ENCODE measurements at places on chromosomes 1 and 21.
A peak's percentile ranks its signal among the peaks of the same experiment; 100 is the strongest.

DNA sequence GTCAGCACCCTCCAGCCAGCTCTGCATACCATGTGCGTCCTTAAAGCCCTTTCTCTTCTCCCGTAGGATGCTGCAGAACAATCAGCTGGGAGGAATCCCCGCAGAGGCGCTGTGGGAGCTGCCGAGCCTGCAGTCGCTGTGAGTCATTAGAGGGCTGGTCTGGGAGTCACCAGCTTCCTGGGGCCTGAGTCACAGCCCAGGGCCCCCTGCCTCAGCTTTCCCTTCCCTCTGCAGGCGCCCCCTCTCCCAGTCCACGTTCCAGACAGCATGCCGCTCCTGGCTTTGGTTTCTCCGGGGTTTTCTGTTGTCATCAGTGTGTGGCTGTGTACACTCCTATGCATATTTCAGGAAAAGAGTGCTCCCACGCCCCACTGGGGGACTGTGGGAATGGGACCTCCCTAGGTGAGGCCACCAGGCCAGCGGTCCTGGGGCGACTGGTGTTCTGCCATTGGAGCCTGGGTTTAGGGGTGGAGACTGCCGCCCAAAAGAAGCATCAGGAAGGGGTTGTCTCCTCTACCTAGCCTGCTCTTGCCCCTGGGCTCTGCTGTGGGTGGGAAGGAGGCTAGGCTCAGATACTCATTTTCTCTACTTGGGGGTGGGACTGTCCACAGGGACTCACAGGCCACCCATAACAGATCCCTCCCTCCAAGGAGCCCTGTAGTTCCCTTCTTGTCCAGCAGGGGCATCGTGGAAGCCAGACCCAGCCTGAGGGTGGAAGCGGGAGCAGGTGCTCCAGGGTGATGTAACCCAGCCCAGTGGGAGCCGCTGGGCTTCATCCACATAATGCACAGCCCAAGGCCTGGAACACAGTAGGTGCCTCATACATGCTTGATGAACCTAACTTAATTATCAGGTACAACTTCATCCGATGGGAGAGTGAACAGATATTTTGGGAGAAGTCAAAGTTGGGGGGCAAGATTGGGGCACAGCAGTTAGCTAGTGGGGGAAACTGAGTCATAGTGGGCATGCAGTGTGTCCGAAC is 42.5 kb downstream of the LGR6 start:
- DNase-seq, result peak; percentile 89

GRCh38 chr1:232038706-232039677 is 412.4 kb downstream of the DISC1 start:
- DNase-seq, result no peak

GRCh38 chr1:69426401-69426800 is 141.3 kb upstream of the LRRC7 start:
- no peak for DNase-seq

DNA sequence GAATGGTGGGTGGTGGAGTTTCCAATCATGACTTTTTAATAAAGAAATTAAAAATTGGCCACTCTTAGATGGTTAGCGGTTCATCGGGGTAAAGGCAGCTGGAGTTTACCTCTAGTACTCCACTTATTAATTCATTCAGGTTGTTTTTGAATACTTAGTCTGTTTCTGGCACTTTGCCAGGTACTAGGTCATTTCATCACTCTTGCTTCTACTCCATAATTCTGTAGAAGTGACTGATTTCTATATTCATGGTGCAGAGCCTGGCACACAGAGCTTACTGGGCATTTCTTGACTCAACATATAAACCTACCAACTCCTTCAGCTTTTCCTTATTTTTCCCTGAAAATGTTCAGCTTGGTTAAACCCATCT is 31.5 kb downstream of the FOXD2 start:
- DNase-seq, result no peak

DNA sequence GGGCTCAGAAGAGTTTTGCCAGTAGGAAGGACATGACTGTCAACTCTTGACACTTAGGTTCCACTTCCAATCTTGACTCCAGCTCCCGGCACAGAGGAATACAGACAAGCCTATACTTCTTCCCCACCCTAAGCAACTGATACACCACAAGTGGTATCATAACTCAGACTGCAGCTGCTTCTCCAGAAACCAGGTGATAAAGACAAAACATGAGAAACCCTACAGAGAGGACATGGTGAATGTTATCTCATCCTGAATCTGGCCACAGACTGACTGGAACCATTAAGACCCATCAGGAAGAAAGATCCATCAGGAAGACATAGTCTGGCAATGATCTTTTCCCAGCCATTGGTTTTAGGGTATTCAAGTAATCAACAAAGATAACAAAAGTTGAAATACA is 13.8 kb downstream of the PAXBP1 start:
- no peak for DNase-seq

DNA sequence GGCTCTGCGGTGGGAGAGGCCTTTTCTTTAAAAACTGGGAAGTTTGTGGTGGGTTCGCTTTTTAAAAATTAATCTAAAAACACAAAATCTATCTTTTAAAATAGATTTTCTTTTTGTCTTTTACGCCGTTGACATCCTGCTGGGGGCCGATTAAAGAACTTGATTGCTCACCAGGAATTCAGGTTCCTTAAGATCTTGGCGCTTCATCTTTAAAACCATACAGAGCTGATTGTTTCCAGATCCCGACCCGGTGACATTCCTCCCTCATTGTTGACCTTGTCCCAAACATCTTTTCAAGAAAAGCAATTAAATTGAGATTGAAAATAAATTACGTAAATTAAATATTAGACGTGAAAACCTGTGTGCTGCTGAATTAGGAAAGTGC is 546 bp upstream of the ZNF697 start:
- no peak for DNase-seq

DNA sequence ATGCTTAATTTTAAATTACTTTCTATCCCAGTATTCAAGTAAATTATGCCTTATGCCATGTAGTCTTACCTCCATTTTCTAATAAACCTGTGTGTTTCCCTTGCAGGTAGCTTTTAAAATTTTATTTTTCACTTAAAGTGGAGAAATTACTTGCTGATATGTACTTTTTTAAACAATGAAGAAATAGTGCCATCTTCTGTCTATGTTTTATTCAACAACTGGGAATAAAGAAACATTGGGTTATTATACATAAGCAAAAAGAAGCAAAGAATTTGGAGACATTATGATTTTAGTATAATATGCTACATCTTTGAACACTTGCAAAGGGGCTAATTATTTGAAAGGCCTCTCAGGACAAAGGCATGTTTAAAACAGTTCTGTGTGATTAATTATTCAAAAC is 1912.9 kb downstream of the MRPL39 start:
- DNase-seq, result no peak

DNA sequence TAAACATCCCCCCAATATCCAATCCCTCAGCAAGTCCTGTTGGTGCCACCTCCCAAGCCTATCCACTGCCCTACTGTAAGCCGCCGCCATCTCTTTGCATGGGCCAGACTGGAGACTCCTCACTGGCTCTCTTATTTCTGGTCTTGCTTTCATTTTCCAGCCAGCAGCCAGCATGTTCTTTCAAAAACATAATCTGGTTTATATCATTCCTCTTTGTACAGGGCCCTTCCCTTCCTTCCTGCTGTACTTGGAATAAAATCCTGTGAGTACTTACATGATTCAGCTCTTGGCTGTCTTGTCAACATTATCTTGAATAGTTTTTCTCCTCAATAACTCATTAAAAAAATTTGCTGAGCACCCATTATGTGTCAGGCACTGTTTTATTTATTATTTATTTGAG is 28.2 kb downstream of the TLR5 start:
- DNase-seq, result no peak
